Stimulated activated CD4-positive, alpha-beta T cell treated with anti-CD3 and anti-CD28 coated beads, Interleukin-1b, Interleukin-23, amount 100 ng/mL, for 1 hour (primary cell): ENCODE measurements at places on chromosomes 5 and 9.

DNA sequence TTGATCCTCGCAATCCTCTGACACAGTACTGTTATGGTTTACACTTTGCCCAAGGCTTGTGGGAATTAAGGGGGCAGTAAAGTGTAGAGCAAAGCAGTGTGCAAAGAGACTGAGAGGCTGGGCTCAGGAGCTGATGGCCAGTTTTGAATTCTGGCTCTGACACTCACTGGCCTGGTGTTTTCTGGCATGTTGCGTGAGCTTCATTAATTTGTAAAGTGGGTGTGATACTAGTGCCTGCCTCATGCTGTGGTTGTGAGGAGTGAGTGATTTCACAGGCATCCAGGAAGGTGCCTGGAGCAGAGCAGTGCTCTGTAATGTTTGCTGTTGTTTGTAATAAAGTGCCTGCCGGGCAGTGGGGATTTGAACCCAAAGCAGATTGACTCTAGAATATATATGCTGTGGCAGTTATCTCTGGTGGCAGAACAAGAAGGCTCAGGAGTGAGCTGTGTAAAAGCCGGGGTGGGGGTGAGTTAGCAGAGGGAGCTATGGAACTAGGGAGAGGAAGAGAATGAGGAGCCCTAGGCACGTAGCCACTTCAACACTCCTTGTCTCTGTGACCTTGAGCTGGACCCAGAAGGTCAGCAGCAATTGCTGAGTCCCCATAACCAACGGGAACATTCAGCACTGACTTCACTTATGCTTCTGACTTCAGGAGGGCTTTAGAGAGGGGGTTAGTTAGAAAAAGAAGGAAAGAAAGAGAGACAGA, 108.5 kb downstream of the DOCK2 start:
- no peak for DNase-seq

DNA sequence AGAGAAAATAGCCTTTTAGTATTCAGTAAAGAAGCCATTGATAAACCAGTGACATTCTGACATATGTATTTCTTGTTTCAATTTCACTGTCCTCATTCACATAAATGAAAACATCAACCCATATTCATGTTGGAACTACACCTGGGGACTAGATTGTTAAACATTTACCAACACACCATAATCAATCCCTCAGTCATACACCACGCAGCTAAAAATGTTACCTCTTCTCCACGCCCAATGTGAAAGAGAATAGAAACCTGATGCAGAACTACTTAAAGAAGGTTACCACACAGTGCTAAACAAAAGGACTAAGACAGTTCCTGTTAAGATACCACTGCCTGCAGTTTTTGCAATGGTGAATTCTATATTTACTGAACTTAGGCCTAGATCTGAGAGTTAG, 518.9 kb downstream of the PRELID2 start:
- DNase-seq = no peak

DNA sequence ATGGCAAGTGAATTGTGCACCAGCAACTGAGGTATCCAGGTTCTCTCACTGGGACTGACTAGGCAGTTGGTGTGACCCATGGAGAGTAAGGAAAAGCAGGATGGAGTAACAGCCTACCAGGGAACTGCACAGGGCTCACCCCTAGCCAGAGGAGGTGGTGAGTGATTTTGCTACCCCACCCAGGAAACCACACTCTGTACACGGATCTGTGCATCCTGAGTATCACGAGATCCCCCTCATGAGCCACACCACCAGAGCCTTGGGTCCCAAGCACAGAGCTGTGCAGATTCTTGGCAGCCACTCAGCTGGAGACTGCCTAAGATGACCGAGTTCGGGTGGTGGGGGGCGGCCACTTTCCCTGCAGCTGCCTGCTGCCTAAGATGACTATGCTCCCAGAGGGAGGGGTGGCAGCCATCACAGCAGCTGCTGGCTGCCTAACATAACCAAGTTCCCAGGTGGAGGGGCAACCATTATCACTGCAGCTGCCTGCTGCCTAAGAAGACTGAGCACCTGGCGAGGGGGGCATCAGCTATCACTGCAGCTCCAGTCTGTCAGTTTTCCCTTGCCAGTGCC, 48.4 kb upstream of the EFNA5 start:
- DNase-seq = no peak

GRCh38 chr9:121892706-121893105, 200.4 kb downstream of the TTLL11 start:
- DNase-seq = no peak

DNA sequence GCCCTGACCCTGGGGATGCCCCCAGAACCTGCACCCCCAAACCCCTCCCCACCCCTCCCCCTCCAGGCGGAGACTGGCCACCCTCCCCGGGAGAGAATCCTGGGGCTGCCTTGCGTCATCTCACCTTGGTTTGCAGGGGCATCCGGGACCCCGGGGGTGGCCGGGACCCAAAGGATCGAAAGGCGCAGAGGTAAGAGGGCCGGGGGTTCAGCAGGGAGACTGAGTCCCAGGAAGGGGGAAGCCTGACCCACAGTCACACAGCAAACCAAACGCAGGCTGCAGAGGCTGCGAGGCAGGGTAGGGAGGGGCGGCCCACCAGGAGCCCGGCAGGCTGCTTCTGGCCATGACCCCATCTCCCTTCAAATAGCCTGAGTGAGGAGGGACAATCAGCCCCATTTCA, 33.8 kb upstream of the ORM1 start:
- DNase-seq = no peak

GRCh38 chr5:116614603-116614920, 39.9 kb upstream of the SEMA6A start:
- no peak for DNase-seq

DNA sequence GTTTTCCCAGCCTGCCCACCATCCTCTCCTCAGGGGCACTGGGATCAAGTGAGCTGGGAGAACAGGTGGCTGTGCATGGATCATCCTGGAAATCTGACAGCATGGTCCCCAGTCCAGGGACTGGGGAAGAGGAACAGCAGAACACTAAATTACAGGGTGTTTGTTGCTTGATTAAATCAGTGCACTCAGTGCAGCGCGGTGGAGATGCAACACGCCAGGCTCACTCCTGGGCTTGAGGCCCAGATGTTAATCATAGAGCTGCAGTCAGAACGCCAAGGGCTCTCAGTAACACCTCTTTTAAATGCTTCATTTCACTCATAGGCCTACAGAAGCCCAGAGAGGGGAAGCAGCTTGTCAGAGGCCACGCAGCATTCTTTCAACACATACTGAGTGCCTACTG, 14.2 kb upstream of the LARP1 start:
- no peak for DNase-seq

- DNase-seq = no peak
Observed at GRCh38 chr5:16946725-16947124, 10.6 kb upstream of the MYO10 start.

- no peak for DNase-seq
Observed at GRCh38 chr9:133944746-133945135, 47.4 kb downstream of the VAV2 start.

- no peak for DNase-seq
Observed at GRCh38 chr5:1704676-1705075, 95.0 kb downstream of the MRPL36 start.

DNA sequence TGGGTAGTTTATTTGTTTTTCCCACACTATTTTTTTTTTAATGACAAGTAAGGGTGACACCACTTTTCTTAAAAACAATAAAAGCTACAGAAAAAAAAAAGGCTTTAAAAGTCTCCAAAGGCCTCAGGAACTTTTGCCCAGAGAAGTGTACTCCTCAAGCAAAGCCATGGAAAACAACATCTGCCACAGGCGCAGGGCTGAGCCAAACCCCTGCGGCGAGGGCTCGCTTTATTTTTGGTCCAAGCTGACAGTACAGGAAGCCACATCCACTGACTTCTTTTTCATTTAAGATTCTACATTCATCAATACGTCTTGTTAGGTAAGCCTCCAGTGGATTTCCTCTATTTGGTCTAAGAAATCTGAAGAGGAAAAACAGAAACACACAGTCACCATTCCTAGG, 51.9 kb upstream of the IFNK start:
- no peak for DNase-seq

- no peak for DNase-seq
Observed at GRCh38 chr9:105484226-105484625, 36.4 kb downstream of the FSD1L start.

DNA sequence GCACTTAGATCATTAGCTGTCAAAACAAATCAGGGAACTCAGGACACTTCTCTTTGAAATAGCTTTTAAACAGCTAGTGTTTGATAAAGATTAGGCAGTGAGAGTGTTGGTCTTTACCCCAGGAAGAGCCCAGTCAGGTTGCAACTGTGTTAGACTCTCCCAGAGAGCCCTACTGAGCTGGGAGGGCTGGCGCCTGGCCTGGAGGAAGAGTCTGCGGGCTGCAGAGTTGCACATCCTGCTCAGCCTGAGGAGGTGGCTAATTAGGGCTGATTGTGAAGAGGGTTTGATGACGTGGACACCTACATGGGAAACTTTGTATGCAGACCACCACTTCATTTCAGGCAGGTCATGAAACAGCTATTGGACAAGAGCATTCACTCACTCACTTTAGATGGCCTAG, 112.0 kb downstream of the TMEM174 start:
- no peak for DNase-seq

DNA sequence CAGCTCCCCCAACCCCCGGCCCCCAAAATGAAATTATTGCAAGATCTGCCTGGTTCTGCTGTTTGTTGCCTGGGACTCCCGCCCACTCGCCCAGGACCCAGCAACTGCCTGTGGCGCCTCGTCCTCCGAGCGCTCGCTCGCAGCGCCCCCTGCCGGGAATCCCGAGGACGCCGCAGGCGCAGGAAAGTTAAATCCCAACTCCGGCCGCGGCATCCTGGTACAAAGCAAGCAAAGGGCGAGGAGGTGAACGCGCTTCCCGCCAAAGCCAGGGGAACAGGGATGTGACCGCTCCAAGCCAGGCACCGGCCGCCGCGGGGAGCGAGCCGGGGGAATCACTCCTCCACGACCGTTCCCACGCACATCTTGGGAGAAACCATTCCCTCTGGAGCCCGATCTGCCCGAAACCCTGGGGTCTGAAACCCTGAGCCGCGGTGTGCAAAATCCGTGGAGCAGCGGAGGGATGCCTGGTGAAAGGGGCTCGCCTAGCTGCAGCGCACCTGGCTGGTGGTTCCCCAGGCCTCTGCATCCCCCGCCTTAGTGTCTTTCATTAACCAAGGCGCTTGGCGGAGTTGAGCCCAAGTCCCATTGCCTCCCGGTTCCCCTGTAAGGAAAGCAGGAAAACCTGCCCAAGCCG, 1.3 kb downstream of the SEMA5A start:
- no peak for DNase-seq

DNA sequence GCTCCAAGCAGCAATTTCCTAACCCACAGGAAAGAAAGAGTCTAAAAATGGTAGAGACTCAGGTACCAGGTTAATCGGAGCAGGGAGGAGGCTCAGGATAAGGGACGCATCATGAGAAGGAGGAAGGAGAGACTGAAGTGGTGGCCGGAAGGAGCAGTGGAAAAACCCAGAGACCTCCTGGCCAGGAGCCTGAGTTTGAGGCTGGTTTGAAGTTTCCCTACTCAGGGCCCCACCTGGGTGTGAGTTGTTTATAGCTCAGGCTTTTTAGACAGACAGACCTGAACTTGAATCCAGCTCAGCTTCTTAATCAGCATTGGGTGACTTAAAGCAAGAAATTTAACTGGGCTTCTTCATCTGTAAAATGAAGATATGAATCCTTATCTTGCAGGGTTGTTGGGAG, 11.9 kb upstream of the AQP7 start:
- no peak for DNase-seq

GRCh38 chr5:171984748-171985419, 21.6 kb downstream of the FBXW11 start:
- no peak for DNase-seq

GRCh38 chr9:114345493-114346065, 15.9 kb downstream of the ORM2 start:
- no peak for DNase-seq
